Fibroblast of the conjunctiva (primary cell): ENCODE measurements at places on chromosomes 12 and 14.

DNA sequence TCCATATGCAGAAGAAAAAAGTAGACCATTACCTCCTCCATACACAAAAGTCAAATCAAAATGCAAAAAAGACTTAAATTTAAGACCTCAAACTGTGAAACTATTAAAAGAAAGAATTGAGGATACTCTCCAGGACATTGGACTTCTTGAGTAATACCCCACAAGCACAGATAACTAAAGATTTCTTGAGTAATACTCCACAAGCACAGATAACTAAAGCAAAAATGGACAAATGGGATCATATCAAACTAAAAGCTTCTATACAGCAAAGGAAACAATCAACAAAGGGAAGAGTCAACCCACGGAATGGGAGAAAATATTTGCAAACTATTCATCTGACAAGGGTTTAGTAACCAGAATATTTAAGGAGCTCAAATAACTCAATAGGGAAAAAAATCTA, 427.9 kb downstream of the CCDC91 start:
- DNase-seq, result no peak

GRCh38 chr12:113535100-113535499, 63.4 kb upstream of the LHX5 start:
- DNase-seq, result no peak

- no peak for DNase-seq
Observed at GRCh38 chr12:121365416-121366062, 13.3 kb upstream of the ANAPC5 start.

DNA sequence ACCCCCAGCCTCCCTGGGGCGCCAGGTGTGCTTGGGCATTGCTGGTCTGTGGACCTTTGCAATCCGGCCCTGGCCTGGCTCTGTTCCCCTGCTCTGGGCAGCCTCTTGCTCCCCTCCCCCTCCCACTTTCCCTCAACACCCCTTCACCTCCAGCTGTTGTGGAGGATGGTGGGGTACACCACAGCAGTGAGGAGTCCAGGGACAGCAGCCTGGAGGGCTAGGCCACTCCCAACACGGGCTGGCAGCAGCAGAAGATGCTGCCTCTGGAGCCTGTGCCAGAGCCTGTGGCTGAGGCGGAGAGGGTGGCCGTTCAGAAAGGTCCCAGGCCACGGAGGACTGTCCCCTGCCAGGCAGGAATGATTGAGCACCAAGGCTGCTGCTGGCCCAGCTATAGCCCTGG, 7.6 kb downstream of the ZBTB42 start:
- DNase-seq, result no peak

- DNase-seq, result no peak
Observed at GRCh38 chr12:5534426-5535199, 102.7 kb downstream of the NTF3 start.
